Neural cell (in vitro differentiated cells): ENCODE measurements at places on chromosomes 5 and 9. TPM values are rescaled to one million over a fixed set of nuclear protein-coding genes. Genes with fewer than 3 reads are reported as not detected.

MARCHF11 gene
- polyA plus RNA-seq: 6.1 TPM in 2 replicates

RETREG1 gene
- 20.4 and 25.4 TPM in 2 replicates for polyA plus RNA-seq

EGFLAM gene
- polyA plus RNA-seq: not detected in 2 replicates

PCDHA6 gene
- 2.5 and 3.6 TPM in 2 replicates for polyA plus RNA-seq

PCAT7 gene
- 7.7 and 10.8 TPM in 2 replicates for polyA plus RNA-seq

NME5 gene
- polyA plus RNA-seq: 12.8 and 17.0 TPM in 2 replicates

TMC1 gene
- not detected in 2 replicates for polyA plus RNA-seq

CCDC192 gene
- not detected in 2 replicates for polyA plus RNA-seq

ENHO gene
- 163 and 172 TPM in 2 replicates for polyA plus RNA-seq

SH3GLB2 gene
- 128 and 160 TPM in 2 replicates for polyA plus RNA-seq

NR4A3 gene
- 2.7 and 3.3 TPM in 2 replicates for polyA plus RNA-seq

ZNF454 gene
- polyA plus RNA-seq: 0.61 and 1.1 TPM in 2 replicates

N4BP3 gene
- 4.6 and 5.8 TPM in 2 replicates for polyA plus RNA-seq

STPG3 gene
- polyA plus RNA-seq: not detected in 2 replicates

GPX8 gene
- polyA plus RNA-seq: 0.20 and 1.2 TPM in 2 replicates

C9orf153 gene
- polyA plus RNA-seq: not detected in 2 replicates

IFNA2 gene
- not detected in 2 replicates for polyA plus RNA-seq

MZB1 gene
- not detected in 2 replicates for polyA plus RNA-seq

SCGB3A2 gene
- polyA plus RNA-seq: not detected in 2 replicates

TMEM215 gene
- polyA plus RNA-seq: not detected in 2 replicates

MCC gene
- 2.2 and 4.6 TPM in 2 replicates for polyA plus RNA-seq

SLC36A3 gene
- polyA plus RNA-seq: not detected in 2 replicates

MORN5 gene
- 1.1 TPM in 1 of 2 replicates, not detected in the other for polyA plus RNA-seq

PCDHAC1 gene
- polyA plus RNA-seq: 2.4 and 3.3 TPM in 2 replicates

SLC9A3 gene
- 3.0 and 4.0 TPM in 2 replicates for polyA plus RNA-seq

ADAMTSL2 gene
- polyA plus RNA-seq: 0.30 and 0.85 TPM in 2 replicates

CYLC2 gene
- polyA plus RNA-seq: not detected in 2 replicates

SLC46A2 gene
- polyA plus RNA-seq: not detected in 2 replicates

FCHSD1 gene
- 3.9 and 5.4 TPM in 2 replicates for polyA plus RNA-seq

TRPM3 gene
- polyA plus RNA-seq: 1.3 and 2.0 TPM in 2 replicates

FBXL7 gene
- 0.06 and 0.24 TPM in 2 replicates for polyA plus RNA-seq

CCDC180 gene
- 5.7 and 5.8 TPM in 2 replicates for polyA plus RNA-seq

HTR1A gene
- not detected in 2 replicates for polyA plus RNA-seq

SLC25A2 gene
- polyA plus RNA-seq: not detected in 2 replicates

PPP2R2B gene
- 246 and 250 TPM in 2 replicates for polyA plus RNA-seq

KIF24 gene
- polyA plus RNA-seq: 0.19 and 0.36 TPM in 2 replicates

KIF4B gene
- polyA plus RNA-seq: not detected in 2 replicates

SMU1 gene
- polyA plus RNA-seq: 25.4 and 27.4 TPM in 2 replicates

FGD3 gene
- polyA plus RNA-seq: 8.3 and 9.3 TPM in 2 replicates

ST8SIA4 gene
- polyA plus RNA-seq: 14.9 and 15.6 TPM in 2 replicates

C6 gene
- polyA plus RNA-seq: 1.1 and 2.6 TPM in 2 replicates
